ENCODE measurements at places on chromosomes 1 and 21. TPM values are rescaled to one million over a fixed set of nuclear protein-coding genes. Genes with fewer than 3 reads are reported as not detected.
A peak's percentile ranks its signal among the peaks of the same experiment; 100 is the strongest.

DNA sequence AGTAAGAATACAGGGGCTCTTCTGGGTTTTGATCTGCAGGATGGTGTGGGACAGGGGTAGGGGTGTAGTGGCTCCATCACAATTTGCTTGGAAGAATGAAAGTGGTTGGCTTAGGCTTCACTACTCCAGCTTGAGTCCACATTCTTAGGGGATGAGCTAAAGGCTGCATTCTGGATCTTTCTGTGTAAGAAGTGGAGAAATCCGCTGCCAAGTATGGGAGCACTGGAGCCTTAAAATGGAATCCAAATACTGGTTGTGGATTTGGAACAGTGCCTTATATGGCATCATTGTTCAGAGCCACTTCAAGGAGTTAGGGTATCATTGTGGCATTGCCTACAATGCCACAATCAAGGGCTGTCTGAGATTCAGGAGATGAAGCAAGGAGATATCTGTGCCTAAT is 187.1 kb downstream of the LMO4 start:
- no peak for DNase-seq

The PSRC1 gene
- polyA plus RNA-seq, result 12.1 TPM

The TM2D1 gene
- polyA plus RNA-seq, result 70.2 TPM

DNA sequence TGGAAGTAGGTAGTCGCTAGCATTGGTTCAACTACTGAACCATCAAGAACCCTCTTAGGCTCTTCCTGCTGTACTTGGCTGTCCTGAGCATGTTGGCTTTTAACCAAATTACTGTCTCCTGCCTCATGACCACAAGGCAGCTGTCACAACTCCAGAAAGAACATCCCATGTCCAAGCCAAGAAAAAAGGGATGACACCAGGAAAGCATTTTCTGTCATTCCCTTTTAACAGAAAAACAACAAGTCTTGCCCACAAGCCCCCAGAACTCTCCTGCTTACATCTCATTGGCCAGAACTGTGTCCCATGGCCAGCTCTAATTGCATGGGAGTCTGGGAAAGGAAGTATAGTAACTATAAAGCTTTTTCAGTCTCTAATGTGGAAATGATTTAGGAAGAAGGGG is 2.4 kb upstream of the RNU5D-1 start:
- DNase-seq, result no peak

GRCh38 chr21:45482899-45483821 is 59.1 kb downstream of the SLC19A1 start:
- DNase-seq, result no peak

DNA sequence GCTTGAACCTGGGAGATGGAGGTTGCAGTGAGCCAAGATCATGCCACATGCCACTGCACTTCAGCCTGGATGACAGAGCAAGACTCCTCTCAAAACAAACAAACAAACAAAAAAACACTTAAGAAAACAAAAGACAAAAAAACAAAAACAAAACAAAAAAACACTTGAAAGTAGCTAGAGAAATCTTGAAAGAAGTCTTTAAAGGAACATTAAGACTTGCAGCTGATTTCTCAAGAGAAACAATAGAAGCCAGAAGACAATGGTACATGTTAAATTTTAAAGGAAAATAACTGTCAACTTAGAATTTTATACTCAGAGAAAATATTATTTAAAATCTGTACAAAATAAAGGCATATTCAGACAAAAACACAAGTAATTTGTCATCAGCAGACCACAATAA is 71.3 kb downstream of the HLX start:
- no peak for DNase-seq

DNA sequence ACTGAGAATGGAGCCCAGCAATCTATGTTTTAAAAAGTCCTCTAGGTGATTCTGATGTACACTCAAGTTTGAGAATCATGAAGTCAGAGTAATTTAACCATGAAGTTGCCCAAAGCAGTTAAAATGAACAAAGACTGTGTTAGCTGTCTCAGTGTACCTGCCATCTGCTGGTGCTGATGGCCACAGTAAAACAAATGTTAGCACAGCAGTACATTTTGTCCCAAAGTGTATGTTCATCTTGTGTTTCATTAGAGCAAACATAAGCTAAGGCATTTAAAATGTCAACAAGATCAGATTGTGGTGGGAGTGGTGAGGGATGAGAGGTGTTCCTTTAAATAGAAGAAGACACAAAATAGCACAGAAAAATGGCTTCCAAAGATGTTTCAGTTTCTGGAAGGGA is 31.1 kb downstream of the FYB2 start:
- DNase-seq, result no peak

DNA sequence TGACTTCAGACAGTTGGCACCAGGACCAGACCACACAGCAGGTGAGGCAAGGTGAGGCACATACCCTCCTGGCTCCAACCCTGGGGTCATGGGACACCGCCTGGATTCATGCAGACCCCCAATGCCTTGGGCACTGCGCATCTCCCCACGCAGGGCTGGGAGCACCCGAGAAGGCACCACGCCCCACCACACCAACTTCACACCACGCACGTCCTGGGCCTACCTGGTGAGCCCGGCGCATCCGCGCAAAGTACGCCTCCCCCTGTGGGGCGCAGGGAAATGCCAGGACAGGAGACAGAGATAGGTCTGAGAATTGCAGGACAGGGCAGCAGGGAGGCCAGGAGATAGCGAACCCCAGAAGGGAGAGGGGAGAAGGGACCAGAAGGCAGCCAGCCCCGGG is 58.5 kb downstream of the LDLRAD2 start:
- no peak for DNase-seq

- DNase-seq, result no peak
Observed at GRCh38 chr1:55320891-55321290, 105.7 kb upstream of the USP24 start.

- DNase-seq, result peak; percentile 56
Observed at GRCh38 chr1:179206812-179207211, 22.7 kb downstream of the ABL2 start.

GRCh38 chr1:77465139-77465538 is 183.3 kb downstream of the AK5 start:
- DNase-seq, result no peak

The NEGR1 gene
- 21.7 TPM for polyA plus RNA-seq

DNA sequence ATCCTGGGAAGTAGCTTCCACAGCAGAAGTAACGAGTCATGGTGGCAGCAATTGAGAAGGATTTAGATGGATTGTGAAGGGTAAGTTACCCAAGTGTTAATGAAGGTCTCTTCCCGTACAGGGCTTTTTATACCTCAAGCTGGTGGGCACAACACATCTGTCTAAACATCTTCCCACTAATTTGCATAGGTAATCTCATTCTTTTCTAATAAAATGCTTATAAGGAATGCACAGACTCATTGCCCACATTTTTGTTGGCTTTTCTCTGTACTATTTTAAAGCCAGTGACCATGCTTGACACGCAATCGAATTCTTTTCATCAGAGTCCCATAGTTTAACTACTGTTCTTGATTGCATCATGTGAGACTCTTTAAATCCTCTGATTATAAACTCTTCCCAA is at the start of gene KRTAP7-1:
KRTAP7-1 (minus strand) TSS at position 101 of the 400 bp plus-strand sequence; CDS start at position 40, 61 bp downstream.
- no peak for DNase-seq

DNA sequence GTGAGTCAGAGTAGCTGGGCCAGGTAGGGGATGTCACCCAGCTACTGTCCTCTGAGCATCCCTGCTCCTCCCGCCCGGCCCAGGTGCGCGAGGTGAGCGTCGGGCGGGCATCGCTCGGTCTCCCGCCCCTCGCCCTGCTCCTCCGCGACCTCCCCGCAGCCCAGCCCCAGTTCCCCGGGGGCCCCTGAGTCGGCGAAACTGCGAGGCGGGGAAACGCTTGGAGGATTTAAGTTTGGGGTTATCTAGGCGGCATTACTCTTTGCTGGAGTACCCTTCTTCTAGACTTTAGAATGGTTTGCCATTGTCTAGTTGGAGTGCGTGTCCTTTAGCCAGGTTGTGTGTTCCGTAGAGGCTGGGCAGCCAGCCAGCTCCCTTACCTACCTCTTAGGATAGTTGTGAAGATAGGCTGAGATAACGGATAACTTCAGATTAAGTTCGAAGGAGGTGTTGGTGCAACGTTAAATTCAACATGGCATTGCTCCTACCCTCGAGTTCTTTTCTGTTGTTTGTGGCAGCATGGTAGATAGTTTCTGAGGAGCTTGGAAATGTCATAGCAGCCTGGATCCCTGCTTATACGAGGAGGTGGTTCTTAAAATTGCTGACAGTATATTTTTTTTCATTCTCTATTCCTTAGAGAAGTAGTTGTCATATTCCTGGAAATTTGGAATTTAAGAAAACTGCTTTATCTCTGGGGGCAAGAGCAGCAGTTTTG is 697 bp downstream of the AGO3 start:
- peak; percentile 31 for DNase-seq

DNA sequence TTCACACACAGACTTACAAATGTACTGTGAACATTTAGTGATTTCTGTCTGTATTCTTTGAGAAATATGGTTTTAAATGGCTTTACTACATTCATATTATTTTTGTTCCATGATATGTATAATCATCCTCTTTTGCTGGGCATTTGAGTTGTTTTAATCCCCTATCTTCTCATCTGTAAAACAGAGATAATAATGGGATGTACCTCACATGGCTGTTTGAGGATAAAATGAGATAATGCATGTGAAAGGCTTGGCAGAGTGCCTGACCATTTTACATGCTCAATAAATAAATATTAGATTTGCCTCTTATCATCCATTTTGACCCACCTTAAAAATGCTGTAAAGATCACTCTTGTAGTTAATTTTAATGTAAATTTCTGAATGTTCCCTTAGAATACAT is 197.2 kb downstream of the C1orf94 start:
- DNase-seq, result no peak

DNA sequence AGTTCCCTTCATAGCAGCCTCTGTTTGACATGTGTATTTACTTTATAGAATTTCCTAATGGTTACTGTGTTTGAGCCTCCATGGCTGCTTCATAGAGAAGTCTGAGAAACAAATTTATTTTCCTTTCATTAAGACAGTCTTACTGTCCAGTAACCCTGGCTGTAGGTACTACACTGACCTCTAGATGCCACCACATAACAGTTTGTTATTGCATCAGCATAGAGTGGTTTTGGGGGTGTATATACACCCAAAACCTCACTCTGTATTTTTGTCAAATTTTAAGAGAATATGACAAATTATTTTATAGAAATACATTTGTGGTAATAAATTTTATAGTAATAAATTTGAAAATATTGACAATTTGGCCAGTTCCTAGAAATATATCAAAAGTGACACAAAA is 57.3 kb downstream of the OBSCN start:
- DNase-seq, result no peak

DNA sequence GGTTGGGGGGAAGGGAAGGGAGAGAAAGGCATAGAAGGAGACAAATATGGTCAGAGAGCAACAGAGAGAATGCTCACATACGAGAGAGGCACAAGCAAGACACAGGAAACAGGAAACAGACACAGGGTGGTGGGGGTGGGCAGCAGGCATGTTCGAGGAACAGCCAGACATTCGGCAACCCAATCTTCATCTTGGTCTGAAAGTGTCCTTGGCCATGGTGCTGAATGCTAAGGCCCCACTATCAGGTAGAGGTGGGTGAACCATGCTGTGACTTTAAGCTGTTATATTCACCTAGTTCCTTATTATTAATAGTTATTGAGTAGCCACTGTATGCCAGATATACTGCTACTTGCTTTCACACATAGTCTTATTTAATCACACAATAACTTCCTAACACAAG is 109.2 kb downstream of the DDX20 start:
- DNase-seq, result no peak

The S100A7A gene
- polyA plus RNA-seq, result not detected
